ENCODE measurements at places on chromosomes 2 and 18.

DNA sequence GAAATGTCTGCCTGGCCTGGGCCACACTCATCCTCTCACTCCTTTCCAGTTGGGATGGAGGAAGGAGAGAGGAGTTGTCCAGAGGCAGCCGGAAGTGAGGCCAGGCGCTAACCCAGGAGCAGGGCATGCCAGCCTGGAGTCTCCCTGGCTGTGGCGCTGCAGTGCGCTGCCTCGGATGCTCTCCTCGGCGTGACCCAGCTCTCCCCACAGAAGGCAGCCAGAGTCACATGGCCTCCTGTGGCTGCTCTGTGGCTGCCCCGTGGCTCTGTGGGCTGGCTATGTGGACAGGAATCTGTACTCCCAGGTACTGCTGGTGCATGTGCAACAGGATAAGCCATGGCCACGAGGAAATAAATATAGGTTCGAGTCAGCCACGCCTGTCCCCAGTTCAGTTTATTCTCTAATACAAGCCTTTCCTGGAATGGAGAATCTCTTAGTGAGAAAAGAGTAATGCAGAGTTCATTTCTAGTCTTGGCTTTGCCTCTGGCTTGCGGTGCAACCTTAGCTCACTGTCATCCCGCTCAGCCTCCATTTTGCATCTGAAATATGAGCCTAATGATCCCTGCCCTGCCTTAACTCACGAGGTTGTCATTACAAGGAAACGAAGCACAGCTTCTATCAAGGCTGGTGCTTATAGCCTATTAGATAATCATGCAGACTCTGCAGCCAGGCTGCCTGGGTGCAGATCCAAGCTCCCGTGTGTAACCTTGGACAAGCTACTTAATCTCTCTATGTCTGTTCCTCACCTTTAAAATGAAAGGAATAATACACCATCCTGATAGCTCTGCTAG, 106.3 kb downstream of the ANTXR1 start:
- DNase-seq: no peak

DNA sequence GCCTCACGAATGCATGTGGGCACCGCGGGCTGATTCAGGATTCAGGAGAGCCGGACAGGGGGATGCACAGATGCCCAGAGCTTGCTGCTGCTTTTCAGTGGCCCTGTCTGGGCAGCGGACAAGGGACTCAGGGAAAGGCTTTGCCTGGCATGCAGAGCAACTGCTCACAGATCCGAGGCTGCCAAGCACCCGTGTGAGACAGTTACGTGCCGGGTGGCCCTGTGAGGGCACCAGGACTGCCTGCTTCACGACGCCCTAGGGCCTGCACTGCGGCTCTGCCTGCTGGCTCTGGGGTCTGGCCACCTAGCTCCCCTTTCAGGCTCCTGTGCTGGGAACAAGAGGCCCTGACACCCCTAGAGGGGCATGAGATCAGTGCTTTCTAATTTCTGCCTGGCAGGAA, 221.4 kb upstream of the PXDN start:
- DNase-seq: no peak

DNA sequence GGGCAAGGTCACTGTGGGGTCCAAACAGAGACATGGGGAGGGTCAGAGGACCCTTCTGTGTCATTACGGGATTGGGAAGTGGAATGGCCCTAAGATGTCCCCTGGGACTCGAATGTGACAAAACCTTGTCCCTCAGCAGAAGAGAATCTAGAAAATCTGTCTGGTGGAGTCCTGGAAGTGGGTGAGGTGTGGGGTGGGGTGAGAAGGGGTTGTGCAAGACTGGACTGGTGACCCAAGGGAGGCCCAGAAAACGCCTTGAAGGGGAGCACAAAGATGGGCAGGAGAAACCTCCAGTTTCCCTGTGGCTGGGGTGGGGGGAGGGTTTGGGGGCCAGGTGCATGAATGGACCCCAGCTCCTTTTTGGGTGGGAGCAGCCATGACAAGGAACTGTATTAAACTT, 79.6 kb downstream of the TCF7L1 start:
- DNase-seq: no peak

GRCh38 chr2:177551989-177552421, 159.4 kb downstream of the AGPS start:
- no peak for DNase-seq

GRCh38 chr18:63508596-63508995, 31.8 kb downstream of the SERPINB5 start:
- DNase-seq: no peak

DNA sequence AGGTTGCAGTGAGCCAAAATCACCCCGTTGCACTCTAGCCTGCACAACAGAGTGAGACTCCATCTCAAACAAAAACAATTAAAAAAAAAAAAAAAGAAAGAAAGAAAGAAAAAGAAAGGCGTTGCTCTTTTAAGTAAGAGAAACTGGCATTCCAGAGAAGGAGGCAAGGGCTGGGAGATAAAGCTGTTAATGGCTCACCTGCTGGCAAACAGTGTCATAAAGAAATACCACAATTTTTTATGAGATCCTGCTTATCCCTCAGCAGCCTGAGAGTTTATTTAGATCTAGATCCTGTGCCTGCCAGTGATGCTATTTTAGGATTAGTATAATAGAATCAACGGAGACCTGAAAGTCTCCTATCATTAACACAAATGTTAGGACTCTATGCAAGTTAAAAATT, 16.3 kb downstream of the SLC19A3 start:
- DNase-seq: no peak

GRCh38 chr2:161905389-161906046, 168.5 kb downstream of the DPP4 start:
- no peak for DNase-seq

GRCh38 chr2:120472891-120473309, 127.0 kb downstream of the INHBB start:
- no peak for DNase-seq

Measured in activated CD8-positive, alpha-beta memory T cell treated with anti-CD3 and anti-CD28 coated beads for 1 hour (primary cell).